ENCODE measurements at places on chromosomes 2 and 18.

- DNase-seq: no peak
Measured at GRCh38 chr2:235293061-235293460, 200.8 kb upstream of the AGAP1 start.

- no peak for DNase-seq
Measured at GRCh38 chr2:79835911-79836310, 323.1 kb downstream of the CTNNA2 start.

- DNase-seq: no peak
Measured at GRCh38 chr18:11035814-11036495, 113.4 kb downstream of the PIEZO2 start.

GRCh38 chr2:3430740-3431490, 51.4 kb downstream of the TRAPPC12 start:
- DNase-seq: no peak

DNA sequence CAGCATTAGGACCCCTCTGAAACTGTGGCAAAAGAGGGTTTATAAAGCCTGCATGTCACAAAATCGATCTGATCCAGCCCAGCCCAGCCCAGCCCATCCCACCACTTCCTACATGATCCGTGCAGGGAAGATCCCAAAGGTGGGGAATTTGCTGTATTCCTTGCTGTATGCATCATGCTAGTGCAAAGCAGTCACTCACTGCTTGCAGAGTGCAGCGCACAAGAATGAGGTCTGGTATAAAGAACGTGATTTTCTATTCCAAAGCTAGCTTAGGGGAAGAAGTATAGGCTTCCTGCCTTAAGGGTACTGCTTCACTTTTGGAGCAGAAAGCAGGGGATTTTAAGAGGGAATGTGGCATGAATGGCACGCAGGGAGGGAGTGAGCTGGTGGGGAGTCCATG, 18.9 kb upstream of the SERPINB11 start:
- DNase-seq: no peak

DNA sequence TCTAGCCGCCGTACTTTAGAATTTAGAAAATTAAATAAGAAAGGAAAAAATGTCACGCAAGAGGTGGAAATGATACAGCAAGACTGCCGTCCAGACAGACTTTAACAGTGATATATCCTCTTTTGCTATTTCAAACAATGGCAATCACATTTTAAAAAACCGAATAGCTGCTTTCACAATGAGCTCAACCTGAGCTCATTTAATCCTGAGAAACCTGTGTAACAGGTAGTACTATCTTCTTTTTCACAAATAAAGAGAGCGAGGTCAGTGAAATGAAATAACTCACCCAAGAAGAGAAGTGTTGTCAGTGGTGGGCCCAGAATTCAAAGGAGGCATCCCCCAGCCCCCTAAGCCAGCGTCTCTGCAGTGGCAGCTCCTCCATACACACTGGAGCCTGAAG, 60.7 kb upstream of the DAPL1 start:
- DNase-seq: no peak

GRCh38 chr18:42310956-42311355, 355.9 kb downstream of the PIK3C3 start:
- no peak for DNase-seq

DNA sequence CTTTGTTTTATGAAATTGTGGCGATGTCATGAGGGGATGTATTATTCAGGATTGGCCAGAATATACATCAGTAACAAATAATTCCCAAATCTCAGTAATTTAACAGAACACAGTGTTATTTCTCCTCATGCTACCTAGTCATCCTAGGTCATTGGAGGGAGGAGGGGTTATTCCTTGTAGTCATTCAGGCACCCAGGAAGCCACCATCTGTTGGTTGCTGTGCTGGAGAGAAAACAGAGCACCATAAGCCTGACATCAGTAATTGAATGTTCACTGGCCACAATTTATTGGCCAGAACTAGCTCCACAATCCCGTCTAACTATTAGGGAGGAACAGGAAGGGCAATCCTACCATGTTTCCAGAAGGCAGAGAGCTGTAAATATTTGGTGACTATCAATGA, 303.5 kb upstream of the CELF4 start:
- DNase-seq: no peak

DNA sequence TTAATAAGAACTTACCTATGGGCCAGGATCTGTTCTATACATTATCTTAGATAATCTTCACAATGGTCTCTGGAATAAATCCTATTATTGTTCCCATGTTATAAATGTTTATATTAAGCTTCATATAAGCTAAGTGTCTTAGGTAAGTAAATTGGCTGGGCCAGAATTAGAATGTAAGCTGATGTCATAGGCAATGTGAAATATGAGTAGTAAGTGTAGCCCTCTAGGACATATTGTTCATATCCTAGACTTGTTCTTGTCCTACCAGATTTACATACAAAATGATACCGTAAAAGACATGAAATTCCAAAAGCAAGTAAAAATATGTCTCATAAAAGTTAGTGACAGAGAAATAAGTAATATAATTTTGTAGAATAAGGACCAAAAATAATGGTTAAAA, 89.9 kb downstream of the CDH19 start:
- DNase-seq: no peak

DNA sequence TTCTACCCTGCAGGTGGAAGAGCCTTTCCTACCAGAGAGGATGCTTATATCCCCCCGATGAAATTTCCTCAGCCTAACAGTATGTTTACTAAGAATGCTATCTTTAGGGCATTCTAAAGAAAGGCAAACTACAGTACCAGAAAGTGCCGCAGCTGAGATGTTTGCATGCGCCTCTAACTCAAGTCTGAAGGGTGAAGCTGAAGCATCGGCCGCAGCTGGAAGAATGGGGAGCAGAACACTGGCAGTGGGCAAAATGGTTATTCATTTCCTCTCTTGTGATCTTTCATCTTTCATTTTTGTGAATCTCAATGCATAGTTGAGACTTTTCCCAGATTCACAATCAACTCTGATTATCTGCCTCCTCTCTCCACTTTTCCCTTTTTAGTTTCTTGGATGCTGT, 648.2 kb upstream of the ZEB2 start:
- DNase-seq: no peak

DNA sequence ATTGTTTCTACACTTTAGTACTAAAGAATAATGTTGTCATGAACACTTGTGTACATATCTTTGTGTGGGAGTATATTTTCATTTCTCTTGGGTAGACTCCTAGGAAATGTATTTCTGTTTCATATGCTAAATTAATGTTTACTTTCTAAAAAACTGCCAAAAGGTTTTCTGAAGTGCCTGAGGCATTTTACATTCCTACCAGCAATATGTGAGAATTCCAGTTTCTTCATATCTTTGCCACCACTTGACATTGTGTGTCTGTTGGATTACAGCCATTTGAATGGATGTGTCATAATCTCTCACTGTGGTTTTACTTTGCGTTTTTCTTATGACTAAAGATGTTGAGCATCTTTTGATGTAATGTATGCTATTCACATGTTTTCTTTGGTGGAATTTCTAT, 428.2 kb upstream of the KCNH7 start:
- DNase-seq: no peak
